ENCODE measurements at places on chromosomes 1 and 21.
A peak's percentile ranks its signal among the peaks of the same experiment; 100 is the strongest.

- DNase-seq, result no peak
Measured at GRCh38 chr1:36965275-36966159, 68.8 kb downstream of the GRIK3 start.

DNA sequence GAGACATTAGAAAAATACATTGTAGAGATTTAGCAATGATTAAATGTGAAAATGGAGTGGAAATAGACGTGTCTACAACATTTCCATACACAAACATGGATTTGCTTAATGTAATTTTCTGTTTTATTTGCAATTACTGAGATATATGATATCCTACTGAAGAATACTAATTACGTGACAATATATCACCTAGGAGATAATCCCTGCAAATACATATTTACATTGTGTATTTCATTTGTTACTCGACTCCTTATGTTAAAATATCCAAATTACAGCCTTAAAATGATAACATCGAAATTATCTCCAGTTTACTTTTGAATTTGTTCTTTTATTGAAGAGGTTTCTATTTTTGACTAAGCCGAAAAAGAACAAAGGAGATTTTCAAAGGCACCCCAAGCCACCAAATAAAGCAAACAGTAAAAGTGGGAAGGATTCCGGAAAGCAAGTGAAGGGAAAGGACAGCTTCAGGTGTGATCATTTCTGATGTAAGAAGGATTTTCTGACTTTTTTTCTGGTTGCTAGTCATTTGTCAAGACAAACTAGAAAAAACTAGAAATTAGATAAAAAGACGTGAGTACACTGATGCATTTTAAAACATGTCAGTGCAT, 7.9 kb downstream of the LHX4 start:
- DNase-seq, result no peak

DNA sequence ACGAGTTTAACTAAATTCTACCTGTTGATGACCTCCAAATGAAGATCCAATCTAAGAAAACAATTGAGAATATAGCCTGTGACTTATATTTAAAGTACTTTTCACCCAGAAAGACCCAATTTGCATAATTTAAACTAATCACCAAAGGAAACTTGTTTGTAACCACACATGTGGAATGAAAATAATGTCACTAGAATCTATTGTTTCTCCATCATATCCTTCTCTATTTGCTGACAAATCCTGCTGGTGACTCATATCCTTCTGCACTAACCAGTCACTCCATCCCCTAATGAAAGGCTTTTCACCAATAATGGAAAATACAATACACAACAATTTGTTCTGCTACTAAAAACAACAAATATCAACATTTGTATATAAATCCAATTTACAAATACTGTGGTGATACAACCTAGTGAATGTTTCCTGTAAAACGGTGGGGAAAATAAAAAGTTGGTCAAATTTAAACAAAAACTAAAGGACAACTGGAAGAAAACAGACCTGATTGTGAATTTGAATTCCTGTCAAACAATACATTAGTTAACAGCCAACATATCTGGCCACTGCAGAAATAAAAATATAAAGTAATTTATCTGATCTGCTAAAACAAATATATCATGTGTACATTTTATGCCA, 6.5 kb downstream of the PTP4A2 start:
- no peak for DNase-seq

DNA sequence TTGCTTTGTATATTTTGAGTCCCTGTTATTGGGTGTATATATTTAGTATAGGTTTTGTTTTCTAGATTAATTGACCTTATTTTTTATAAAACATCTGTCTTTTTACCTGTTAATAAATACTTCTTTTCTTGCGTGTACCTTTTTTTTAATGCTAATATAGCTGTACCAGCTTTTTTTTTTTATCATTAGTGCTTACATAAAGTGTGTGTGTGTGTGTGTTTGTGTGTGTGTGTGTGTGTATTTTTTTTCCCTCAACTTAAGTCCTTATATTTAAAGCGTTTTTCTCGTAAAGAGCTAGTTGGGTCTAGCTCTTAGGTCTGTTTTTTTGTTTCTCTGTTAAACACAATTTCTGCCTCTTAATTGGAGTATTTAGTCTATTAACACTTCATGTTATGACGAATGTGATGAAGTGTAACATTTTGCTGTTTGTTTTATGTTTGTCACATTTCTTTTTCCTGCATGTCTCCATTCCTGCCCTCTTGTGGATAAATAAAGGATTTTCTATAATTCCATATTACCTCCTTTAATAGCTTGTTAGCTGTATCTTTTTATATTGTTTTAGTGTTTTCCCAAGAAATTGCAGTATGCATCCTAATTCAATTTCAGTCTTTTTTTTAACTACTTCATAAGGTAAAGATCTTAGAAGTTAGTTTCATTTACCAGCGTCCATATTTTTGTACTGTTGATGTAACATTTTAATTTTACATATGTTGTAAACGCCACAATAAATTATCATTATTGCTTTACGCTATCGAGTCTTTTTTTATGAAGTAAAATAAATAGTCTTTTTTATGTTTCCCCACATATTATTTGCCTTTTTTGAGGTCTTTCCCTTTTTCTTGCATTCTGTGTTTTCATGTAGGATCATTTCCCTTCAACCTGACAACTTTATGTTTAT, 4.3 kb downstream of the PRMT2 start:
- DNase-seq, result no peak

DNA sequence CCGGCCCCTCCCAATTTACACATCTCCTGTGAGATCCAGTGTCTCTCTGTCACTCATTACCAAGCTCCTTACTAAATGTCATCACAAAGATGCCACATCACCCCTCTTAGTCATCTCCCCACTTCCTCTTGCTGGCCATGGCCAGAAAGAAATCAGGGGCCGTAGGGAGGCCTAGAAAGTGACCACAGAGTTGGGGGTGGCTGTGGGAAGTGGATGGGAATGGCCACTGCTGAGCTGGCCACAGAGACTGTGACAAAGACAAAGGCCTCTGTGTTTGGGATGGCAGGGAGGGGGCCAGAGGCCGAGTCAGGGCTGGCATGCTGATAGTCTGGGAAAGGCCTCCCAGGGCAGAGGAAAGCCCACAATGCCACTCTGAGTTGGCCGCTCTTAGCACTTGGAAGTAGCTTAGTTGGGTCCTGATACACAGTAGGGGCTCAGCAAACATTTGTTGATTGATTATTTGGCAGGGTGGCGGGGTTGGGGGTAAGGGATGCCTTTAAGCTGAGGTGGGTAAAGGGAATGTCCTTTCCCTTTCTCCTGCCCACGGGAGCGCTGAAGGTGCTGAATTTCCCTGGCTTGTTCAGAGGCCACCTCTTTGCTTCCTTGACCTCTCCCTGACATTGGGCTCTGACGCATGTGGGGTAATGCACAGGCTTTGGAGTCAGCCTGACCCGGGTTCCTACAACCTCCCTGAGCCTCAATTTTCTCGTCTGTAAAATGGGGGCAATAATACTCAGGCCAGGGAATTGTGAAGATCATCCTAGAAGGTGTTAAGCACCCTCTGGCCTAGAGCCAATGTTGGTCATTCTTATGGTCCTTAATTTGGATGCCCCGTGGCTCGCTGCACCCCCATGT, 13.2 kb downstream of the NAV1 start:
- no peak for DNase-seq

- no peak for DNase-seq
Measured at GRCh38 chr1:31041529-31041928, 24.0 kb downstream of the PUM1 start.

GRCh38 chr1:206002871-206003801, at the start of gene RAB7B:
RAB7B (minus strand) TSS chr1:206003395; CDS start chr1:205994135, 9,260 bp downstream.
- DNase-seq, result no peak

GRCh38 chr1:225651872-225652728, 823 bp downstream of the ENAH start:
- DNase-seq, result no peak

DNA sequence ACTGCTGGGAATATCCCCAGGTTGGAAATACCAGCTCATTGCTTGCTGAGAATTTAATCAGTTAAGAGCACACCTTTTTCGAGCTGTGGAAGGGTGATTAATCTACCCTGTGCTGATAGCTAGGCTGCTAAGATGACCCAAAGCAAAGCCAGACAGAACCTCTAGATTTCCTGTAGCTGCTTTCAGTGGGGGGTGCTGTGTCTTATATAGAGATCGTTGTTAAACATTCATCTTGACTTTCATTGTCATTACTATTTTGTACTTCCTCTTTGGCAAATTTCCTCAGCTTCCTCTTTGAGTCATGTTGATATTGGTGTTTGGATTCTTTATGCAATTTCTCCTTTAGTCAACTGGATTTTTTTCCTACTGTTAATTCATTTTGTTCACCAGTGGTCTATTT, 155.3 kb downstream of the DISC1 start:
- DNase-seq, result no peak

- no peak for DNase-seq
Measured at GRCh38 chr21:45741691-45742090, 98.2 kb downstream of the PCBP3 start.

DNA sequence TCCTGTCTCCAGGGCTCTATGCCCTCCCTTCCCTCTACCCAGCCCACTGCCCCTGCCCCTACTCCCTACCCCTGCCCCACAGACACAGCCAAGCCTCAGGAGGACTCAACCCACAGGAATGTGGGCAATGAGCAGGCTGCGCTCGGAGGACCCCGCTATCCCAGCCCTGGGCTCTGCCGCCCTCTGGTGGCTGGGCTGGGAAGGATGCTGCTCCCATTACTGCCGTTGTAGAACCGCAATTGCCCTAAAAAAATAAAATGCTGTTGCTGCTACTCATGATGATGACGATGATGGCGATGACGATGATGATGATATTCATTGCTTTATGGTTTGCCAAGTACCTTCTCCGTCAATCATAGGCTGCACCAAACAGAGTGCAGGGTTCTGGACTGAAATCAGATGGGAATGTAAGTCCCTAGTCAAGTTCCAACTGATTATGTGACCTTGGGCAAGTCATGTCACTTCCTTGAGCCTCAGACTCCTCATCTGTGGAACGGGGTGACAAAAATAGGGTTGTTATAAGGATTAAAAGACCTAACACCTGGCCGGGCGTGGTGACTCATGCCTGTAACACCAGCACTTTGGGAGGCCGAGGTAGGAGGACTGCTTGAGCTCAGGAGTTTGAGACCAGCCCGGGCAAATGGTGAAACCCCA, 24.6 kb downstream of the ARHGEF19 start:
- peak; percentile 74 for DNase-seq

GRCh38 chr1:244654108-244655038, 1.4 kb downstream of the DESI2 start:
- DNase-seq, result no peak

GRCh38 chr1:48036710-48037355, 39.6 kb upstream of the TRABD2B start:
- no peak for DNase-seq

- DNase-seq, result peak; percentile 90
Measured at GRCh38 chr21:42227909-42228708, 9.2 kb downstream of the ABCG1 start.

DNA sequence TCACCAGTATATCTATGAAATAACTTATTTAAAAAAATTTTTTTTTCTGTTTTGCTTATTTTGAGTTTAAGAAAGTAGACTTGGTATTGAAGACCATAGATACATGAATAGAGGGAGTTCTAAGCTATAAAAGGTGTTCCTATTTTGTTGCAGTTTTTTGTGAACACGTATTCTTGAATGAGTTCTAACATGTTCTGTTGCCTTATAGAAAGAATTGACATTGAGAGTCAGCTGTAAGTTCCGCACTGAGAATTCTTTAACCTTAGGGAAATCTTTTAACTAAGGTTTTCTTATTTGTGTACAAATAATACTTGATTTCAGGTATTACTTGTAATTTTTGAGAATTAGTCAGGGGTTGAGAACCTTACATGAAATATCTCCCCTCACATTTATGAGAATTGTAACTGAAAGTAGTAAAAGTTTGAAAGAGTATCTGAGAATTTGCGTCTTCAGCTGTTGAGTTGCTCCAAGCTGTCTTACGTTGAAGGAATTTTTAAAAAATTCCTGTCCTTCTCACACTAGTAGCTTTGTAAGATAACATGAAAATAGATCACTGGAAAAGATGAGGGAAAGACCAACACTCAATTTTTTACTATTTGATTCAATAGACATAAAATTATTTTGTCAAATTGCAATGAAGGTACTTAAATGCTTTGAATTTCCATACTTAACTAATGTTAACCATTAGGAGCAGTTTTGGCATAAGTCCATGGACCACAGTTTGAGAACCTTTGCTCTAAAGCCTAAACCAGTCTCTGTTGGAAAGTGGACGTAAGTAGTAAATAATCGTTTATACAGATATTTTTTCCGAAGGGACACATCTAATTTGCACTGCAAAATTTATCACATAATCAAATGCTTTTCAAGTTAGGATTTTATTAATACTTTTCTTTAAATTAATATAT, 3.8 kb downstream of the DR1 start:
- no peak for DNase-seq

- no peak for DNase-seq
Measured at GRCh38 chr1:244211559-244211944, 160.5 kb downstream of the ZBTB18 start.

DNA sequence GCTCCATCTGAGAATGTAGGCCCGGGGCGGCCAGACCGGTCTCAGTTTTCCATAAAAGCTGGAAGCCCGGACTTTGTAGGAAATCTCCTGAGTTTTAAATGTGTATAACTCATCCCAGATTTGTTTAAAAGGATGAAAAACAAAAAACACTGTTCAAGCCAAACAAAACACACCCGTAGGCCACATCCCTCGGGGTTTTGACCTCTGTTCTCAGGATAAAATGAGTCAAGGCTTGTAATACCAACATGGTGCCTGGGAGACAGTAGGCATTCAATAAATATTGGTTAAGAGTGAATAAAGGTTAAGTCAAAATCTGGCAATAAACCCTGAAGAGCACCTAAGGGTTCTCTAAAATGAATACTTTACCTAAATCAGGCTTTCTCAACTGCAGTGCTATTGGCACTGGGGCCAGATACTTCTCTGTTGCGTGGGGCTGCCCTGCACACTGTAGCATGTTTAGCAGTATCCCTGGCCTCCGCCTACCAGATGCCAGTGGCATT, 55.0 kb downstream of the KAZN start:
- no peak for DNase-seq

DNA sequence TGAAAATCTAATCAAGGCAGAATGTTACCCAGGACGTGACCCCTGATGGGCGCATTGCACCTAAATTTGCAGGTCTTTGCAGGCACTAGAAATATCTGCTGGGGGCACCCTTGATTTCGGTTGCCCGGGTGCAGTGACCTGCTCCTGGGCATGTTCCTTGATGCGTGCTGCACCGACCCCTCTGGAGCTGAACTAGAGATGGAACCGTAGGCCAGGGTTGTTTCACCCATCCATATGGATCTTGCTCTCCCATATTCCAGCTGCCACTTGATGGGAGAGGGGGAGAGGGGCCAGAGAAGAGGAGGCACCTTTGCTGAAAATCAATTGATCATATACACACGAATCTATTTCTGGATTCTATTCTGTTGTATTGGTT, 8.4 kb upstream of the COL18A1 start:
- no peak for DNase-seq

- DNase-seq, result no peak
Measured at GRCh38 chr1:213183036-213183672, 132.1 kb downstream of the RPS6KC1 start.

DNA sequence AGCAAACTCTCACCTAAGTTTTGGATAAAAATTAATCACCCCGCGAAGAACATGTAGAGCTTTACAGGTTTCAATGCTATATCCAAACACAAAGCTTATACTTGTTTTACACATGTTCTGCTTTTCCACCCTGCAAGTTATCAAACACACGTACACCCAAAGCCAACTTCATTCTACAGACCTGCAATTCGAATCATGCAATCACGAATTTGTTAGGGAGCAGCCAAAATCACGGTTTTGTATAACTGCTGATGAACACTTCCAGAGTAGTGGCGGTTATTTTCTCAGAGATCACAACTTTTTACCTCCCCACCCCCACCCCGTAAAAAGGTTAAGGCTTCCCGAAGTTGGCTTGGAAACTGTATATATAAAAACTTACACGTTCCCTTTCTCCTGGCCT, 1.4 kb downstream of the HMGN1 start:
- DNase-seq, result no peak

GRCh38 chr21:44000360-44000759, 11.7 kb upstream of the TRAPPC10 start:
- no peak for DNase-seq

All from activated gamma-delta T cell treated with Interleukin-2 at 50 U/mL for 16 hours (primary cell).